ENCODE measurements at places on chromosomes 4 and X.
A peak's percentile ranks its signal among the peaks of the same experiment; 100 is the strongest.

- DNase-seq = no peak
Measured at GRCh38 chrX:38216642-38217041, 4.0 kb downstream of the SRPX start.

DNA sequence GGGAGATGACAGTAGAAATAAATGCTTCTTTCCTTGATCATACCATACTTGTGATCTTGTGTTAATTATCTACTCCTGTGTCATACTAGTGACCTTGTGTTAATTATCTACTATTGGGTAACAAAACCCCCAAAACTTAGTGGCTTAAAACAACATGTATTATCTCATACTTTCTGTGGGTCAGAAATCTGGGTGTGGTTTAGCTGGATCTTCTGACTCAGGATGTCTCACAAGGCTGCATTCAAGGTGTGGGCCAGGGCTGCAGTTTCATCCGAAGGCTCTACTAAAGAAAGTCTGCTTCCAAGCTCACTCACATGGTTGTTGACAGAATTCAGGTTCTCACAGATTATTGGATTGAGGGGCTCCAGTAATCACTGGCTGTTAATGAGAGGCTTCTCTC lies 70.3 kb upstream of the NDP start:
- DNase-seq = no peak

GRCh38 chrX:72273718-72274117 lies 3.3 kb downstream of the RPS4X start:
- DNase-seq = peak; percentile 37

- no peak for DNase-seq
Measured at GRCh38 chr4:100838286-100838685, 320.5 kb upstream of the EMCN start.

DNA sequence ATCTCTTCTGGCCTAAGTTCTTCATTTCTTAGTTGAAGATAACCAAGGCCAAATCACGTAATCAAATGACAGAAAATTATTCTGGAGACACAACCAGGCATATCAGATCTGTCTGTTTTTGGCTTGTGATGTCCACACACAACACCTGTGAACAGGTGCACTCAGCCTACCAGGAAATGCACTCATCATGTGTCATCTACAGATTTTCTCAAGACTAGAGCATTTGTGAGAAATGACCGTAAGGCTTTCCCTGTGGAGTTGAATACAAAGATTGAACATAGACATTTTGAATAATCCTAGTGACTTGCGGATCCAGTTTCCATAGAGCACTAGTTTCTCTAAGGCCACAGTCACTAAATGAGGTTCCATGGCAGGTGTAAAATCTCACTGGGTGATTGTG lies 26.7 kb upstream of the CXCL8 start:
- DNase-seq = no peak

DNA sequence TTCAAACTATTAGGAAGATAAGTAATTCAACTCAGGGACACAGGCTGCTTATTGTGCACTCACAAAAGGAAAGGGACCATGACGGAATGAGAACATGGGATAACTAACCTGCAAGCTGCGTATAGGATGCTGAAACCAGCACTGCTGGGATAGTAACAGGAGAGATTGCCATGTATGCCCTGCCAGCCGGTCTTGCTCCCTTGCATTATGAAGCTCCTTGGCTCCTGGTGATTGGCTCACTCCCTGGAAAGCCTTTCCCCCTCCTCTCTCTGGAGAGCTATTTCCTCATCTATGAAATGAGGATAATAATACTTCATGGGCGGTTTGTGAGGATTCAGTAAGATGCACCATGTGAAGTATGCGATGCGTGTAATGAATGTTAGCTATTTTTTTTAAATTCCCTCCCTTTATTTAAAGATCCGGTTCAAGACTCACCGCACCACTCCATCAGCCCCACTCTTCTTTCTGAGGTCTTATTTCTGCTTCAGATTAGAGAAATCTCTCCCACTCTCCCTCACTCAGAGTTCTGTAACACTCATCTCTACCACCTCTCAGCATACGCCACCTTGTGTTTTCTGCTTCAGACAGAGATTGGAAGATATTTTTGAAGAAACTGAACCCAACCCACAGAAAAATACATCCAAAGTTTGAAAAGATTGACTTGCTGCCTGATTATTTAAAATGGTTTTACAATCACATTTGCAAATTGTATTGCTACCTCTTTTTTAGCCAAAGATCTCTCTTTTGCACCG lies 18.4 kb downstream of the MSMO1 start:
- no peak for DNase-seq
